ENCODE measurements at places on chromosomes 5 and 9.
A peak's percentile ranks its signal among the peaks of the same experiment; 100 is the strongest.

- DNase-seq: no peak
- no peak overlapping the region for H3K4me3 ChIP-seq
- H3K27ac ChIP-seq: no peak overlapping the region
- H3K36me3 ChIP-seq: no peaks in the 10 kb centered on the region
- no peaks in the 10 kb centered on the region for H3K27me3 ChIP-seq
Measured at GRCh38 chr9:76213751-76214150, 180.5 kb downstream of the RFK start.

DNA sequence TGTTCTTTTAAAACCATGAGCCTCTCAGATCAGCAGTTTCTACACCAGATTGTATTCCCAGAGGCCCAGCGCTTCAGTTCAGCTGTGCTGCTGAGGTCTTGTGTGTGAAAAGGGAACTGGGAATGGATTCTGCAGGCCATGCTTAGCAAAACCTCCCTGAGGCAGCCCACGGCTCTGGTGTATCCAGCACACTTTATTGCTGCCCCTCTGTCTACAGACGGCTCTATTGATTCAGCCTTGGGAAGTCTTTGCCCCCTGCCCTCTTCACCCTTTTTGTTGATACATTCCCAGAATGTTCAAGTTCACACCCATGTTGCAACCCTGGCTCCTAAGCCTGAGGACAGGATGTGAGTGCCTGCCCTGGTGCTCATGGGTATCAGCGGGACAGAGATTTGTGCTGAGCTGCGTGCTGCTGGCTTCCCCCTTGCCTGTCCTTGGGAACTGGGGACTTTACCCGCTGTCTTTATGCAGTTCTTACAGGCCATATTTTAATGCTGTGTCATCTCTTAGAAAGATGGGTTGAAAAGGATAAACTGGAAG, 37.3 kb downstream of the ARHGAP26 start:
- peaks cover 3% of the 10 kb centered on the region for H3K36me3 ChIP-seq
- H3K27me3 ChIP-seq: no peaks in the 10 kb centered on the region
- DNase-seq: no peak
- no peak overlapping the region for H3K4me3 ChIP-seq

GRCh38 chr5:2797160-2797559, 45.7 kb upstream of the IRX2 start:
- no peak overlapping the region for H3K4me3 ChIP-seq
- no peaks in the 10 kb centered on the region for H3K27me3 ChIP-seq
- H3K27ac ChIP-seq: no peak overlapping the region
- no peaks in the 10 kb centered on the region for H3K36me3 ChIP-seq

- H3K27me3 ChIP-seq: peaks cover 4% of the 10 kb centered on the region
- peaks cover 2% of the 10 kb centered on the region for H3K4me1 ChIP-seq
- no peak overlapping the region for H3K4me3 ChIP-seq
- DNase-seq: no peak
- no peak overlapping the region for H3K27ac ChIP-seq
Measured at GRCh38 chr9:87119328-87119881, 172.1 kb upstream of the GAS1 start.

- no peaks in the 10 kb centered on the region for H3K27me3 ChIP-seq
- no peak overlapping the region for H3K27ac ChIP-seq
- H3K4me3 ChIP-seq: no peak overlapping the region
- H3K36me3 ChIP-seq: peaks cover 21% of the 10 kb centered on the region
Measured at GRCh38 chr9:125568621-125569020, 138.4 kb downstream of the MAPKAP1 start.

DNA sequence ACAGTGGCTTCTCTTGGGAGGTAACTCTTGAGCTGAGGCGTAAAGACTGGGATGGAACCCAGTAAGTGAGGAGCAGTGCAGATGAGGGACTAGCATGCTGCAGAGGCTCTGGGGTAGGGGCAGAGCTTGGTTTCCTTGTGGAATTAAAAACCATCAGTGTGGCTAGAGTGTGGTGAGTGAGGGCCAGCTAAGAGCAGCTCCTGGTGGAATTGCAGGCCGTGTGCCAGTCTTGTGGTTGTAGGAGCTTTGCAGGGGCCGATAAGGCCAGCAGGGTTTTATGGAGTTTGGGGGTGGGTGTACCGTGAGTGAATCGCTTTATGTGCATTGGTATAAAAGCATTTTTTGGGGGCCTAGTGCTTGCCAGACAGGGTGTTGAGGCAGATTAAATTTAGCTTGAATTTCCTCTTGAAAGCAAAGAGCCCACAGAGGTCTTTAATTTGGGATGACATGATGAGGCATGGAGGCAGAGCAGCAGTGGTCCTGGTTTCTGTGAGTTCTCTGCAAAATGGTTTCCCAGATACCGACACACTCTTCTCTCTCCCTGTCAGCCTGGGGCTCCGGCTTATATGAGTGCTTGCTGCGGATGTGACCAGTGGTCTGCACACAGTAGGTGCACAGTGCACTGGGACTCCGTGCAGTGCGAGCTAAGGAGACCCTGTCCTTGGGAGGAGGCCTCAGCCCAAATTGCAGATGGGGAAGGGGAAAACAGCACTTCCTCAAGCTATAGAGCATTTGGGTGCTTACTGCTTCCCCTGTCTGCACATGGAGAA, 176.4 kb upstream of the PITX1 start:
- no peaks in the 10 kb centered on the region for H3K4me1 ChIP-seq
- H3K27ac ChIP-seq: no peak overlapping the region
- H3K27me3 ChIP-seq: peaks cover 11% of the 10 kb centered on the region
- DNase-seq: no peak
- H3K4me3 ChIP-seq: no peak overlapping the region
- no peaks in the 10 kb centered on the region for H3K36me3 ChIP-seq

- no peak overlapping the region for H3K27ac ChIP-seq
- no peak for DNase-seq
- H3K4me1 ChIP-seq: no peaks in the 10 kb centered on the region
- no peak overlapping the region for H3K4me3 ChIP-seq
- peaks cover 80% of the 10 kb centered on the region for H3K36me3 ChIP-seq
Measured at GRCh38 chr9:120860083-120860482, 16.9 kb downstream of the PHF19 start.

DNA sequence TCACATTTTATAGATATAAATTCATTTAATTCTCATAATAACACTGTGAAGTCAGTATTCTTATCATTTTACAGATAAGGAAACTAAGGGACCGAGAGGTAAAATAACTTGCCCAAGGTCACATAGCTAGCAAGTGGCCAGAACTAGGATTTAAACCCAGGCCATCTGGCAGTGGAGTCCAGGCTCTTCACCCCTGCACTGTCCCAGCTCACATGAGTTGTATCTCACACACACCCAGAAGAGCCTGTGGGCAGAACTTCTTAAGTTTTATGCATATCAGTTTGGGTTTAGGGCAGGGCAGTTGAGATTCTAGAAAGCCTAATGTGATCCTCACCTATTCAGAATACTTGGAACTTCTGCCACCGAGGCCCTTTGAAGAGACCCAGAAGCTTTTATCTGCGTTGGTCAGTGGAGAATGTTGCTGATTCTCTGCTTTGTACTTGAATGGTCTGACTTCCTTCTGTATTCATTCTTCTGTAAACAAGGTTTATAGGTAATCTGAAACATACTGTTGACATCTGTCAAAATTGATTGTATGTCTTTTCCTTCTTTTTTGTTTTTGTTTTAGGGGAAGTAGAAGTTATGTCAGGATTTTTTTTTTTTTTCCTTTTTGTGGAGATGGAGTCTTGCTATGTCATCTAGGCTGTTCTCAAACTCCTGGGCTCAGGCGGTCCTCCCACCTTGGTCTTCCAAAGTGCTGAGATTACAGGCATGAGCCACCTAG, 75.8 kb downstream of the KIAA1958 start:
- H3K36me3 ChIP-seq: no peaks in the 10 kb centered on the region
- DNase-seq: no peak
- no peaks in the 10 kb centered on the region for H3K27me3 ChIP-seq
- no peak overlapping the region for H3K27ac ChIP-seq
- H3K4me1 ChIP-seq: no peaks in the 10 kb centered on the region

- no peaks in the 10 kb centered on the region for H3K36me3 ChIP-seq
- no peaks in the 10 kb centered on the region for H3K4me1 ChIP-seq
- no peak for DNase-seq
- no peaks in the 10 kb centered on the region for H3K27me3 ChIP-seq
- no peak overlapping the region for H3K4me3 ChIP-seq
- no peak overlapping the region for H3K27ac ChIP-seq
Measured at GRCh38 chr9:16964228-16964627, 93.8 kb upstream of the BNC2 start.

DNA sequence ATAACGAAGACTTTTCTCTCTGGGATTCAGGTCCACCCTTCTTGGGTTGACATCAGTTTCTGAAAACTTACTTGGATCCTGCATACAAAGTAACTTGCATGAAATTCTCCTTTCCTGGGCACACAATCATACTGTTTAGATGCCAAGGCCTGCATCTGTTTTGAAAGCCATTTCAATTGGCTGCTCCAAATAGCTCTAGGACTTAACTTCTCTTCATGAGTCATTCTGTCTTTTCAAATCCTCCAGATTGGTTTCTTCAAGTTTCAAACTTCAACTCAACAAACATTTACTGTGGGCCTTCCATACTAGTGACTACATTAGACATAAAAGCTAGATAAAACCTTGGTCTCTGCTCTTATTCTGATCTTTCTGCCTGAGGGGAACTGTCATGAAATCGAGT, 54.8 kb upstream of the HMHB1 start:
- H3K4me1 ChIP-seq: peaks cover 19% of the 10 kb centered on the region
- no peaks in the 10 kb centered on the region for H3K27me3 ChIP-seq
- H3K27ac ChIP-seq: no peak overlapping the region
- no peaks in the 10 kb centered on the region for H3K36me3 ChIP-seq
- H3K4me3 ChIP-seq: no peak overlapping the region

DNA sequence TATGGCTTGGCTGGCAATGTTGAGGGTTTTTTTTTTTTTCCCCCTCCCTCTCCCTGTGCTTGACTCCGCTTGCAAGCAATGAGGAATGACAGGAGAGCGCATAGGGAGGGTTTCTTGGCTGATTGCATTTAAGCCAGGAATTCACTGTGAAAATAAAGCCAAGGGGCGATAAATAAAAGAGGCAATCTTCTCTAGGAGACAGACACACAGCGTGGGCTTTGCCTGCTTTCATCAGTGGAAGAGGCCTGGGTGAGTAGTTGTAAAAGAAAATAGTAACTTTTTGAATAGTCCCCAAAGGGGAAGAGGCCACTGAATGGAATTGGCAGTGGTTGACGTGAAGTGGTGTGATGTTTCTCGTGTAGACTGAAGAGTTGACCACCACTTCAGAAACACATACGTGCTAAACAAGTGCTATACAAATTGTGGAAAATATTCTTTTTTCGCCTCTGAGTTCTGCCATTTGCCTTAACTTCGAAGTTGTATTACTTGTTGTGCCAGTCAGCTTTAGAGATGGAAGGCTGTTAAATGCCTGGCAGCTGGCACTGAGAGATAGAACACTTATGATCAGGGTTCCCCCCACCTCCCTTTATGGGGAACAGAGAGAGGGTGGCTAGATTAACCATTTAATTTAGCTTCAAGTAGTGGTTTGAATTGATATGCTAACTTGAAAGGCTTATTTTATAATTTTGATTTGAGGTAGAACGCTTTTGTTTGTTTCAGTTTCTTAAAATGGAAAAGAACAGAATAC, 3.0 kb downstream of the ZSWIM6 start:
- H3K4me3 ChIP-seq: peak overlapping the region; percentile 80
- H3K27ac ChIP-seq: no peak overlapping the region
- DNase-seq: no peak
- H3K27me3 ChIP-seq: peaks cover 23% of the 10 kb centered on the region
- H3K36me3 ChIP-seq: peaks cover 19% of the 10 kb centered on the region

GRCh38 chr9:13268469-13268868, 11.0 kb downstream of the MPDZ start:
- H3K27ac ChIP-seq: no peak overlapping the region
- no peak for DNase-seq

DNA sequence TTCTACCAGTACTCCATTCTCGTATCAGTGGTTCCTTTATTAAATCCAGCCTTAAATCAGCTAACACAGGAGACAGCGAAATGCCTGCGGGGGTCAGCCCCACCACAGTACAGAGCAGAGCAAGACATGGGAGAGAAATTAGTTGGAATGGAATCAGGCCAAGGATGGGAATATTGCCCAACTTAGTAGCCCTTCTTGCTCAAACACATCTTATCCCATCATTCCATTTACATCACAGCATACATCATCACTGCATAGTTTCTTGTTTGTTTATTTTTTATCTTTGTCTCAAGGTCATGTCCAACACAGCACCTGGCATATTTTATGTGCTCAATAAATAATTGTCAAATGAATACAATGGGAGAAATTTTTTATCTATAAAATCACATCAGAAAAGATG, 34.3 kb upstream of the DAB2 start:
- no peaks in the 10 kb centered on the region for H3K36me3 ChIP-seq
- no peak overlapping the region for H3K27ac ChIP-seq
- H3K4me1 ChIP-seq: no peaks in the 10 kb centered on the region
- no peak for DNase-seq

DNA sequence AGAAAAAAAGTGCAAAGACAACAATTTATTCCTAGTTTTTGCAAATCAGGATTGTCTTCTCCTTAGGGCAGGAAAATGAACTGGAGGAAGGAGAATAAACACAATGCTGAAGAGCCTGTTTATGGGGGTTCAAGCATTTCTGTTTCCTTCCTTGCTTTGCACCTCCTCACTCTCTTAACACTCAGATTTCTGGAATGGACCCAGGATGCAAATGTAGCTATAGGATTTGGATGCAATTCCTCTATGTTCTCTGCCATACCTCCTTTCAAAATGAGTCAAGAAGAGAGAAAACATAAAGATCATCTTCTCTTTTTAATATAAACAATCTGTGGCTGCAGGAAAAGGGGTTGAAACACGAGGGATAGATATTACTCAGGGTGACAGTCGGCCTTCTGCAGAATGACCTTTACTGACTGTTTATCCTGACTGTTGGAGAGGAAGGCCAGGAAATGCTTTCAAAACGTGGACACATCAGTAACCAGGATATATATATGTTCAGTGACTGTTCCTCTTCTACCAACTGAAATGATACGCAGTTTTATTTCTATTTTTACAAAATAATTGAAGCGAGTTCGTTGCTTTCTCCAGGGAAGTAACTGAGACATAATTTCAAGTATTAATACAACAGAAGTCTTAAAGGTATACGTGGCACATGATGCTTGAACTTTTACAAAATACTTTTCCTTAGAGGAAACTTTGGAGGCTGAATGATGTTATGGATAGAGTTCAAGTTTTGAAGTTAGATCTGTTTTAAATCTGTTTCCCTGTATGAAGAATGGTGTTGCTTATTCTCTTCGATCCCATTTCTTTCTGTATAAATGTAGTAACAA, 44.4 kb downstream of the ACTBL2 start:
- no peak for DNase-seq
- H3K36me3 ChIP-seq: no peaks in the 10 kb centered on the region
- peaks cover 6% of the 10 kb centered on the region for H3K4me1 ChIP-seq
- no peak overlapping the region for H3K4me3 ChIP-seq

- H3K4me3 ChIP-seq: no peak overlapping the region
- no peaks in the 10 kb centered on the region for H3K4me1 ChIP-seq
Measured at GRCh38 chr9:75814667-75815066, 75.8 kb upstream of the PCSK5 start.

GRCh38 chr9:80552931-80553330, 981.2 kb downstream of the TLE4 start:
- no peak overlapping the region for H3K27ac ChIP-seq
- DNase-seq: no peak
- H3K36me3 ChIP-seq: no peaks in the 10 kb centered on the region
- H3K27me3 ChIP-seq: no peaks in the 10 kb centered on the region
- no peak overlapping the region for H3K4me3 ChIP-seq
- no peaks in the 10 kb centered on the region for H3K4me1 ChIP-seq

GRCh38 chr5:91885291-91886265, 502.5 kb upstream of the ARRDC3 start:
- H3K36me3 ChIP-seq: no peaks in the 10 kb centered on the region
- no peak overlapping the region for H3K27ac ChIP-seq
- no peaks in the 10 kb centered on the region for H3K27me3 ChIP-seq
- no peak overlapping the region for H3K4me3 ChIP-seq
- no peak for DNase-seq
